Thymus (tissue), 14 donors: ENCODE measurements at places on chromosomes 2 and 18. TPM values are rescaled to one million over a fixed set of nuclear protein-coding genes. Genes with fewer than 3 reads are reported as not detected.

Gene BOK
- 5.1 TPM for polyA plus RNA-seq

Gene GCG
- polyA plus RNA-seq: 3.7 TPM

Gene IL1F10
- polyA plus RNA-seq: 1.1 TPM

Gene COL5A2
- polyA plus RNA-seq: 8.8 TPM

Gene MFSD6
- 16.3 TPM for polyA plus RNA-seq

Gene C2orf92
- polyA plus RNA-seq: 13.1 TPM

Gene IL37
- 0.43 TPM for polyA plus RNA-seq

Gene POTEI
- 0.14 TPM for polyA plus RNA-seq

Gene TRABD2A
- 13.8 TPM for polyA plus RNA-seq

Gene SNRPD1
- 27.7 TPM for polyA plus RNA-seq

Gene CTAGE1
- not detected for polyA plus RNA-seq

Gene COLEC11
- polyA plus RNA-seq: 9.2 TPM

Gene CYP1B1
- 40.8 TPM for polyA plus RNA-seq

Gene BCL2
- 11.7 TPM for polyA plus RNA-seq

Gene PGAP1
- polyA plus RNA-seq: 3.1 TPM

Gene FAM237A
- polyA plus RNA-seq: 0.18 TPM

Gene CHST9
- polyA plus RNA-seq: 0.87 TPM

Gene POTEJ
- polyA plus RNA-seq: 0.02 TPM

Gene DSC3
- 16.8 TPM for polyA plus RNA-seq

Gene PTPRN
- polyA plus RNA-seq: 0.41 TPM

Gene ADGRF3
- 0.39 TPM for polyA plus RNA-seq

Gene TUBB8B
- 1.2 TPM for polyA plus RNA-seq

Gene SP3
- 43.7 TPM for polyA plus RNA-seq

Gene CD226
- 4.1 TPM for polyA plus RNA-seq

Gene VWA3B
- polyA plus RNA-seq: 0.30 TPM

Gene DNER
- polyA plus RNA-seq: 0.59 TPM

Gene C2orf49
- 11.1 TPM for polyA plus RNA-seq

Gene NEU2
- polyA plus RNA-seq: not detected

Gene PFN4
- 1.3 TPM for polyA plus RNA-seq

Gene KCNIP3
- polyA plus RNA-seq: 5.3 TPM

Gene GLB1L
- polyA plus RNA-seq: 11.3 TPM

Gene DHRS9
- 3.1 TPM for polyA plus RNA-seq
